ENCODE measurements at places on chromosomes 3 and 15.

DNA sequence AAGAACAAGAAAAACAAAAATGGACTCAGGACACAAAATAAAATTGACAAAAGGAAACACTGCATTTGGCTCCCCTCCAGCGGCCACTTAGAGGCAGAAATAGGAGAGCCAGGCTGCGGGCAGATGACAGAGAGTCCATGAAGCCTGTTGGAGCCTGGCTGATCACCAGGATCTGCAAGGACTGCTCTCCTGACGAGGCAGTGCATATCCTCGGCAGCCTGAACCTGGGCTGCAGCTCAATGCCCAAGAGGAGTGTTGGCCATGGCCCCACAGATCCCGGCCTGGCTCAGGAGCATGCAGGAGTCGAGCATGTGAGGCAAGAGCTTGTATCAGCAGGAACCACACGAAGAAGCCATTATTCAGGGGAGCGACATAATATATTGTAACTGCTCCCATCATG lies 199.8 kb downstream of the STT3B start:
- DNase-seq = no peak

GRCh38 chr3:54355800-54356199 lies 233.4 kb downstream of the CACNA2D3 start:
- DNase-seq = no peak

DNA sequence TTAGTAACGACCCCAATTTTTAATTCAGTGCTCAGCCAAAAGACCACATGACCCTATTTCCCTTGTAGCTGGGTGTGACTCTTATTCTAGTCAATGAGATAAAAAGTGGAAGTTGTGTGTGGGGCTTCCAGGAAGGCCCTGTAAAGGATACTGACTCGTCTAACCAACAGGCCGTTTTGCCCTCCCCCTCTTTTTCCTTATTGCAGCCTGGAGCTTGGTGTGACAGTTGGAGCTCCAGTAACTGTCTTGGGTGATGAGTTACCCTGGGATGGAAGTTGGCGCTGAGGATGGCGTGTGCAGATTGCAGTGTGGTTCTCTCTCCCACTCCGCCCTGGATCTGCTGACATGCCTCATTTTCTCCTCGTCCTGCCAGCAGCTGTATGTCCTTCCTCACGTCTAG lies 209.3 kb upstream of the PROK2 start:
- peak; percentile 16 for DNase-seq

DNA sequence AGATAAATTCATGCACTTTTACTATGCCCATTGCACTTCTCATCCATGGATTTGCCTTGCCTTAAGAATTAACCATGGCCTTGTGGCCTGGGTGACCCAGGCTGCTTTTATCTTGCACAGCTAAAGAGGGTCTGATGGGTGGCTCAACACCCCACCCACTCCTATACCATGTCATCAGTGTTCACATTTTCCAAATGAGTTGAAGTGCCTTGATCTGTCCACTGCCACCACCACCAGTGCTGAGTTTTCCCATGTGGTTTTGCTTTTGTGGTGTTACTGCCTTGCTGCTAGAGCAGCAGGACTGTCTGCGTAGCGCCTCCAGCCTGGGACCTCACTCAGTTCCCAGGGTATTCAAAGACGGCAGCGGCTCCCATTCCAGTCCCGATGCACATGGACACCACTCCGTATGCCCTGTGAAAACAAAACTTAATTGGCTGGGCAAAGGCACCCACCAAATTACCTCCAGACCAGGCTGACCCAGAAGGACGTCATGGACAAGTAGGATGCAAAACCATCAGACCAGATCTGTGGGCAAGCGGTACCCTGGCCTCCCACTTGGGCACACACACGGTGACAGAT lies 14.1 kb downstream of the ACAA1 start:
- no peak for DNase-seq

Measured in hematopoietic multipotent progenitor cell treated with erythropoietin and hydrocortisone succinate and interleukin-3 and kit ligand, for 8 days (in vitro differentiated cells).